ENCODE measurements at places on chromosomes 3 and 15.

GRCh38 chr3:18758047-18758704 is 333.0 kb upstream of the SATB1 start:
- no peak for DNase-seq

DNA sequence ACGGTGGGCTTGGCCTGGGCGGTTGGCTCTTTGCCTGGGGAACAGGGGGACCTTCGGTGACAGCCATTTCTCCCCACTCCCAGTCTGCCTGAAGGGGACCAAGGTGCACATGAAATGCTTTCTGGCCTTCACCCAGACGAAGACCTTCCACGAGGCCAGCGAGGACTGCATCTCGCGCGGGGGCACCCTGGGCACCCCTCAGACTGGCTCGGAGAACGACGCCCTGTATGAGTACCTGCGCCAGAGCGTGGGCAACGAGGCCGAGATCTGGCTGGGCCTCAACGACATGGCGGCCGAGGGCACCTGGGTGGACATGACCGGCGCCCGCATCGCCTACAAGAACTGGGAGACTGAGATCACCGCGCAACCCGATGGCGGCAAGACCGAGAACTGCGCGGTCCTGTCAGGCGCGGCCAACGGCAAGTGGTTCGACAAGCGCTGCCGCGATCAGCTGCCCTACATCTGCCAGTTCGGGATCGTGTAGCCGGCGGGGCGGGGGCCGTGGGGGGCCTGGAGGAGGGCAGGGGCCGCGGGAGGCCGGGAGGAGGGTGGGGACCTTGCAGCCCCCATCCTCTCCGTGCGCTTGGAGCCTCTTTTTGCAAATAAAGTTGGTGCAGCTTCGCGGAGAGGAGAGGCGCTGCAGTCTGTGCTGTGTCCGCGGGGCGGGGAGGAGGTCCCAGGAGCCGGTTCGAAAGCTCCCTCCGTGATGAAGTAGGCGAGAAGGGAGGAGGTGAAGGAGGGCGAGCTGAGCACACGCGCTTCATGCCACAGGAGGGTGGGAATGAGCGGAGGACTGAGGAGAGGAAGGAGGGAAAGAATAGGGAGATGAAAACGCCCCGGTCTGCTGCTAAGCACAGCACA is 9.6 kb downstream of the CLEC3B start:
- no peak for DNase-seq

- DNase-seq = no peak
Observed at GRCh38 chr3:99118381-99118780, 216.9 kb upstream of the DCBLD2 start.

DNA sequence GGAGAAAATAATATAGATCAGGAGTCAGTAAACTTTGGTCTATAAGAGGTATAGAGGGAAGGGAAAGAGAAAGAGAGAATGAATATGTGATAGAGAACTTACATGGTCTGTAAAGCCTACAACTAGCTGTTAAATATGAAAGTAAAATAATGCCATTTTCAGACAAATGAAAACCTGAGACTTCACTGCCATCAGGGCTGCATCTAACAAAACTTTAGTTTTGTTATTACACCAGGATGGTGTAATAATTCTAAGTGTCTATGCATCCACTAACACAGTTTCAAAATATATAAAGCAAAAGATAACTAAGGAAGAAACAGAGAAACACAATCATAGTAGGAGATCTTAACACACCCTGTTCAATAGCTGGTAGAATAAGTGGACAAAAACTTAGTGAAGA is 217.7 kb downstream of the KLF13 start:
- no peak for DNase-seq

DNA sequence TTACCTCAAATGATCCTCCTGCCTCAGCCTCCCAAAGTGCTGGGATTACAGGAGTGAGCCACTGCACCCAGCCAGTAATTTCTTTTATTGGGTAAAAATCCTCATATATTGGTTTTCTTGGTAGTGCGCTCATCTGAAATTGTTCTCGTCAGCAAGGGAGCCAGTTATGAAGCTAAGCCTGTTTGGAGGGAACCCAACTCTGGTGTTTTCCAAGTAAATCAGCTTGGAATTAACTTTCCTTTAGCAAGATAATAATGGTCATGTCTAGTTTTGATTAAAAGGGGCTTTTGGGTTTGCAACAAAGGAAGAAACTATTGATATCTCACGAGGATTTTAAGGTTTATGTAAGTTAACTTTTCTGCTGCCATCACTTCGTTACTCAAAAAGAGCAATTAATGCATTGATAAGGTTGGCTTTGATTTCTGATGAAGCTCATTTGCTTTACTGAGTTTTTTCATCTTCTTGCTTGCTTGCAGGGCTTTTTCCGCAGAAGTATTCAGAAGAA is 72.7 kb downstream of the RARB start:
- DNase-seq = no peak

GRCh38 chr3:132916096-132916495 is 122.1 kb upstream of the TMEM108 start:
- no peak for DNase-seq

GRCh38 chr3:177944228-177944661 is 592.0 kb upstream of the KCNMB2 start:
- DNase-seq = no peak

DNA sequence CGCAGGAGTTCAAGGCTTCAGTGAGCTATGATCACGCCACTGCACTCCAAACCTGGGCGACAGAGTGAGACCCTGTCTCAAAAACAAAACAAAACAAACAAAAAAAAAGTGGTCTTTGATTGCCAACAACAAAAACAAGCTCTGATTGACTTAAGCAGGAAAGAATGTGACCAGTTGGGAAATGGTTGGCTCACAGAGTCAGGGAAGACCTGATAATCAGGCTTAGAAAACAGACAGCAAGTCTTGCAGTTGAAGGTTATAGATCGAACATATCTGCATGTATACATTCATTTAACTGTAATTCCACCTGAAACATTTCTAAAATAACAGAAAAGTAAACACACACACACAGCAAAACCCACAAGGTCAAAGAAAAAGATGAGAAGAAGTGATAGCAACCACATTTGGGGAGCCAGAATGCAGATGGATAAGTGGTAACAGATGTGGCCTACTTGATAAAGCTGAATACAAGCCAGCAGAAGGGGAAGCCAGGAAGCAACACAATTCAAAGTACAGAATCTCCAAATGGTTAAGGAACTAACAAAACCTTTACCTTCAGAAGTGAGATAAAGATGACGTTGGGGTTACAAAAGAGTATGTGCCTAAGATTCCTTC is 699.9 kb upstream of the ZNF385D start:
- no peak for DNase-seq

GRCh38 chr3:132346841-132347736 is 29.9 kb downstream of the ACP3 start:
- DNase-seq = no peak

- no peak for DNase-seq
Observed at GRCh38 chr3:46375218-46375617, 4.5 kb downstream of the CCR5 start.

DNA sequence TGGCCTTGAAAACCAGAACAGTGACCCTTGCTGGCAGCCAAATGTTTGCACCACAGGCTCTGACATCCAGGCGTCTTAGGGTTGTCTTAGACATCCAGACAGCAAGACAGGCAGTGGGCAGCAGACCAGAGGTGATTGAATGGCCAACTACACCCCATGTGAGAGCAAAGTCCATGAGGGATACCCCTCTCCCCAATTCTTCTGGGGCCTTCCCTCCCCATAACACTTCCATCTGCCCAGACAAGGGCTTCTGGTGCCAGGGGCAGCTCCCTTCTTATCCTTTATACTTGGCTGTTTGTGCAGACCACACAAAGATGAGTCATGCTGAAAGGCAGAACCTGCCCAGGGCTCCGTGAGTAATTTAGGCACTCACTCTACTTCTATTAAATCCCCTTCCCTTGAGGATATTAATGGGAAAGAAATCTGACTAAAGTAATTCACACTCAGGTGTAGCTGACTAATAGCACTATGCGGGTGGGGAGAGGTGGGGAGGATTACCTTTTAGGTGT is 257.9 kb downstream of the UACA start:
- no peak for DNase-seq

DNA sequence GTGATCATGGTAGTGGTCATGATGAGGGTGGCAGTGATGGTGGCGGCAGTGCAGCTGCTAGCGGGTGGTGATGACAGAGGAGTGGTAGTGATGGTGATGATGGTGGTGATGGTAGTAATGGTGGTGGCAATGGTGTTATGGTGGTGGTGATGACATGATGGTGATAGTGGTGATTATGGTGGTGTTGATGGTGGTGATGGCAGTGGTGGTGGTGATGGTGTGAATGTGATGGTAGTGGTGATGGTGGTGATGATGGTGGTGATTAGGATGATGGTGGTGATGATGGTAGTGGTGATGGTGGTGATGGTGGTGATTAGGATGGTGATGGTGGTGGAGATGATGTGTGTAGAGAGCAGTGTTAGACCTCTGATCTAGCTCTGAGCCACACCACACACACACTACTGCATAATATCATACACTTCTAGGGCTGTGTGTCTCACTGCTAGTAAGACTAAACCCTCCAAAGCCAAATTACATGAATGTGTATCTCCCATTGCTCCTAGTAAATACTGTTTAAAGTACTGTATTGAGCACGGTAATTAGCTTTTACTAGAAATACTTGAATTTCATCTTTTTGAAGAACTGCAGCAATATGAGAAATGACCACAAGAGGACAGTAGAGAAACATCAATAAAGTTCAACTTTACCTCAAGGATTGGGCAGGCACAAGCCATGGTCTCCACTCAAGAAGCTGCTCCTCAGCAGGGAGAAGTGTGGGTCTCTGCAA is 28.8 kb downstream of the TMED3 start:
- DNase-seq = peak; percentile 30

DNA sequence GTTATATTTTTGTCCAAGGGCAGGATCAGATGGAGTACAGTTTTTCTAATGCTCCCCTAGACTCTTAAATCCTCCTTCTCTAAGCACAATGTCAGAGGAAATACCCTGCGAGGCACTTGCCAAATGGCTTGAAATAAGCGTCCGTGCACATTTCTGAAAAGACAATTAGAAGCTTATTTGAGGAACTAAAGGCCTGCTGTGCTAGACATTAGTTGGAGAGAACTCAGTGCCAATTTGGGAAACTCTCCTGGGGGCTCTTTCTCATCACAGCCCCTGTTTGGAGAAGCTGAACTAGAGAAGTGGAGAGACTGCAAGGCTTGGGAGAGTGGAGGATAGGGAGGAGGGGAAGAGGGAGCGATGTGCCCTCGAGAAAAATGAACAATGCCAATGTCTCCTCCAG is 247.6 kb upstream of the C2CD4B start:
- no peak for DNase-seq

DNA sequence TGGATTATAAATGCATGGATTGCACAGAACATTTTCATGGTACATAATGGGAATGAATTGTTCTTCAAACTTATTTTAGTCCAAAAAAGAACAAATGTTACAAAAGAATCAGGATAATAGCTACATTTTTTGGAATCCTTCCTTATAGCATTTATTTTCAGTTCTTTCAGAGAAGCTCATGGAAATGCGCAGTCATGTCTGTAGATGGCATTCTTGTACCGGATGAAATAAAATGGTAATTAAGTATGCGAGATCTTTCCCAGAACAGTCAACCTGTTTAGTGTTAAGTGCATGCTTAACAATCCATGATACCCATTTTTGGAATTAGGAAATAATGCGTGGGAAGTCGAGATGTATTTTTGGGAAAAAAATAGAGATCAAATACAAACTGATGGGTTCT is 38.2 kb upstream of the GOLGA8B start:
- no peak for DNase-seq

DNA sequence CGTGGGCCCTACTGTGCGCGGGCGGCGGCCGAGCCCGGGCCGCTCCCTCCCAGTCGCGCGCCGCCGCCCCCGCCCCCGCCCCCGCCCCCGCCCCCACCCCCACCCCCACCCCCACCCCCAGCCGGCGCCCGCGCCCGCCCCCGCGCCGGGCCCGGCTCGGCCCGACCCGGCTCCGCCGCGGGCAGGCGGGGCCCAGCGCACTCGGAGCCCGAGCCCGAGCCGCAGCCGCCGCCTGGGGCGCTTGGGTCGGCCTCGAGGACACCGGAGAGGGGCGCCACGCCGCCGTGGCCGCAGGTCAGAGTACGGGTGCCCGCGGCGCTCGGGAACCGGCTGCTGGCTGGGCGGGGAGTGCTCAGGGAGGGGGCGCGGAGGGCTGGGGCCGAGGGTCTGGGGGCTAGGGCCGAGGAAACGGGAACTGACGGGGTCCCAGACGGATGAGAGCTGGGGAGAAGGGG is 1.1 kb upstream of the PPARG start:
- DNase-seq = no peak

DNA sequence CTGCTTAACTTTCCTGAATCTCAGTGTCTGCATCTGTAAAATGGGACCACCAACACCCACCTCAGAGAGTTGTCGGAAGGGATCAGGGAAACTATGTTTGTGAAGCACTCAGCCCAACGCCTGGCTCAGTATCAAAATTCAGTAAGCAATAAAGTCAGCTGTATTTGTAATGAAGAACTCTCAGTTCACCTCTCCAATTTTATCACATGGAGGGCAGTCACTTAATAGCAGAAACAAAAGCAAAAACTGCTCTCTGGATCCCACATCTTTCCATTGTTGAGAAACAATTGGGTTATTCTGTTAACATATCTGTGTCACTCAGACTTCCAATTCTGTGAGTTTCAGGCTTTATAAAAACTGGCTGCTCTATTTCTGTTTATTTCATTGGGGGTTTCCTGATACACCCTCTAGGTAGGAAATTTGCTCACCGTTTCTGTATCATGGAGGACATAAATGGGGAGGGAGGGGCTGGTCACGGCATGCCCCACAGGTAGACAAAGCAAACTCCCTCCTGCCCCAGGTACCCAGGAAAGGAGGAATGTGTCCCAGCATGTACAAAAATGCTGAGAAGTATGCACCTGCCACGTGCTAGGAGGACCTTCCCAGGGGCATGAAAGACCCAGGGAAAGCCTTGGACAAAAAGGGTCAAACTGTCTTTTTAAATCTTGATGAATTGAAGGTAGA is 81.4 kb upstream of the LMOD3 start:
- DNase-seq = no peak

DNA sequence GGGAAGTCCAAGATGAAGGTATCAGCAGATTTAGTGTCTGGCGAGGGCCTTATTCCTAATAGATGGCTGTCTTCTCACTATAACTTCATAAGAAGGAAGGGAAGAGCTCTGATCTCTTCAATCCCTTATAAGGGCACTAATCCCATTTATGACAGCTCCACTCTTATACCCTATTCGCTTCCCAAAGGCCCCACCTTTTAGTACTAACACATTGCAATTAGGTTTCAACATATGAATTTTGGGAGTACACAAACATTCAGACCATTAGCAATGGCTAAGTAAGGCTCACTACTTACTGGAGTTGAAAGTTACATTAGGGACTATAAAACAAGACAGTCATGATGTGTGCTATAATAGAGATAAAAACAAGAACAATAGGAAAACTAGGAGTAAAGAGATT is 118.9 kb downstream of the NECTIN3 start:
- no peak for DNase-seq

All from C1 segment of cervical spinal cord (tissue), 14 donors.